Body of pancreas (tissue), 4 donors: ENCODE measurements at places on chromosomes 16 and 17. TPM values are rescaled to one million over a fixed set of nuclear protein-coding genes. Genes with fewer than 3 reads are reported as not detected.

DNA sequence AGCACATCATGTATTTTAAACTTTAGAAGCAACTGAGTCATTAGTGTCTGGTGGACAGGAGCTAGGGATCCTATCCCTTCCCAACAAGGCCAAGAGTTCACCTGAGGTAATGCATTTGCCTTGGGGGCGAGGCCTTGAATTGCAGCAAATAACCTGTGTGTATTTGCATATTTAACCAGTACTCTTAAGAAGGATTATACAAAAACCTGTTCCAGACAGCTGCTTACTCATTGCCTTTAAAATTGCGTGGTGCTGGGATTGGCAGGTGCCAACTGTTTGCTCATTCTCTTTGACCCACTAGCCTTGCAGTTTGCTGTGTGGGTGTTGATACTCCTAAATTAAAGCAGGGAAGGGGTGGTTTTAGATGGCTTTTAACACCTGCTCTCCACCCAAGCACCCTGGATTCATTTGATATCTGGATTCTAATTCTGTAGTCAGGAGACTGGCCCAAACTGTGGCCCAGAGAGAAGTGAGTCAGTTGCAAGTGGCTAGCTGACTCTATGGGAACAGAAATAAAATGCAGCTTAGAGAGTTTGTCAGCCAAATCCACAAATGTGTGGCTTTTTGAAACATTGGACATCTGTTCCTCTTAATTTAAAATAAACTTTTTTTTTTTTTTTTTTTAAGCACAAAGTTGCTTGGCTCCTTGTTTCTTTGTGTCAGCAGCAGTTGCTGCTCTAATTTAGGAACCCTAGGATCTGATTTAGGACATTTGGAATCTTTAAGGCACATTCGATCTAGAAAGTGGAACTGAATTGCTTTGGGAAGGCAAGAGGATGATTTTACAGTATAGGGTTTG, 46.9 kb downstream of the TUBD1 start:
- no peaks in the 10 kb centered on the region for H3K36me3 ChIP-seq
- H3K27ac ChIP-seq, result peak overlapping the region; percentile 95
- H3K4me3 ChIP-seq, result no peak overlapping the region
- peak; percentile 63 for DNase-seq

DNA sequence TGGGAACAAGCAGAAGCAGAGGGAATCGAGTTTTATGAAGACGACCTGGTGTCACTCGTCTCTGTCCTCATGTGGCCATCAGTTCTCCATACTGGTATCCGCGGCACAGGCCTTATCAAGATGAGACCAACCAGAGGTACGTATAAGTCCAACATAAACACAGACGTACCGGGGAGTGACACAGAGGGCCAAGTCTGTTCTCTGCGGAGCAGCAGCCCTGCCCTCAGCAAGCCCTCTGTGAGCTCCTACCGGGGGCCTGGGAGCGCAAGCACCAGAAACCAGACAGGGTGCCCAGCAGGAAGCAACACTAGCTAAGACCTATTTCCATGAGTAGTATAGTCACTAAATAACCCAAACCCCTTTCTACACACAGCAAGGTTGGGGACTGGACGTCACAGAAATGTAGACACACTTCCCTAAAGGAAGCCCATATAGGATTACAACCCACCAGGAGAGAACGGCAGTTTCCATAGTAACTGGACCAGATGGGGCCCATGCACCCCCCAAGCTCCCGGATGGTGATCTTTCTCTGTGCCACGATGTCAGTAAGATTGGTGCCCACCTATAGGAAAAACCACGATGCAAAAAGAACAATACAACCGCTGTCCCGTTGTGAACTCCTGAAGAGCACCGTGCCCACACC, 911 bp downstream of the ARL16 start:
- H3K27ac ChIP-seq, result peak overlapping the region; percentile 66
- H3K27me3 ChIP-seq, result no peaks in the 10 kb centered on the region
- H3K4me3 ChIP-seq, result peak overlapping the region; percentile 95
- H3K36me3 ChIP-seq, result peaks cover 8% of the 10 kb centered on the region

DNA sequence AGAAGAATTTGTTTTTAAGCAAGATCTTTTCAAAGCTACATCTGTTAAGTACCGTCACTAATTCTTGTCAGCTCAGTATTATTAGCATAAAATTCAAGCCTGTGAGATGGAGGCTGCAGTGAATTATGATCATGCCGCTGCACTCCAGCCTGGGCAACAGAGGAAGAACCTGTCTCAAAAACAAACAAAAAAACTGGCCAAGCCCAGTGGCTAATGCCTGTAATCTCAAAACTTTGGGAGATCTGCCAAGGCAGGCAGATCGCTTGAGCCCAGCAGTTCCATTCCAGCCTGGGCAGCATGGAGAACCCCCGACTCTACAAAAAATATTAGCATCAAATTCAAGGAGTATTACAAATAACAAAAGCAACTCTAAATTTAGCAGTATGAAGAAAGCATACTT, 88.0 kb downstream of the STXBP4 start:
- H3K4me1 ChIP-seq, result peaks cover 6% of the 10 kb centered on the region
- no peaks in the 10 kb centered on the region for H3K27me3 ChIP-seq
- peak; percentile 44 for DNase-seq
- no peaks in the 10 kb centered on the region for H3K36me3 ChIP-seq

- peaks cover 18% of the 10 kb centered on the region for H3K4me1 ChIP-seq
- no peaks in the 10 kb centered on the region for H3K27me3 ChIP-seq
- H3K36me3 ChIP-seq, result no peaks in the 10 kb centered on the region
- no peak overlapping the region for H3K4me3 ChIP-seq
- no peak overlapping the region for H3K27ac ChIP-seq
These were observed 23.7 kb downstream of the HELZ start for GRCh38 chr17:67221062-67221998.

- DNase-seq, result no peak
- peaks cover 8% of the 10 kb centered on the region for H3K4me1 ChIP-seq
- no peak overlapping the region for H3K27ac ChIP-seq
- H3K36me3 ChIP-seq, result no peaks in the 10 kb centered on the region
- H3K4me3 ChIP-seq, result no peak overlapping the region
- no peaks in the 10 kb centered on the region for H3K27me3 ChIP-seq
These were observed 28.4 kb downstream of the LDHD start for GRCh38 chr16:75088216-75088615.

DNA sequence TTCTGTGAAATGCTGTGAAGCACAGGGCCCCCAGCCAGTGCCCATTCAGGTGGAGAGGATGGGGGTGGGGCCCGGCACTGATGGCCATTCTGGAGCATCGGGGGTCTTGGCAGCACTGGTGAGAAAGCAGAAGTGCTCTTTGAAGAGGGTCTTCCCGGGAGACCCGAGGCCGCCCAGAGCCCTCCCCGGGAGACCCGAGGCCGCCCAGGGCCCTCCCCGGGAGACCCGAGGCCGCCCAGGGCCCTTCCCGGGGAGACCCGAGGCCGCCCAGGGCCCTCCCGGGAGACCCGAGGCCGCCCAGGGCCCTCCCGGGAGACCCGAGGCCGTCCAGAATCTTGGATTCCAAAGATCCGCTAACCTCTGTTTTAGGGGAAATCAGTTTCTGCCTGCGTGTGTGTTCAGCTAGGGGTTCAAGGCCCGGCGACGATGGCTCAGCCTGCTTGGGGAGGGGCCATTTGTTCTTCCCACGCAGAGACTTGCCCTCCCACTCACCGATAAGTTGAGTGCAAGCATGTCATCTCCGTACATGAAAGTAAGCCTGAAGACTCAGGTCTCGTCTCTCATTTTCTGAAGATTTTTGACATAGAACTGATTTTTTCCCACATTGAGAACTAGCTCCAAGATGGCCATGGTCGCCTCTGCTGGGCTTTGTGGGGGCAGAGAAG, 35.2 kb upstream of the CAPN15 start:
- no peaks in the 10 kb centered on the region for H3K4me1 ChIP-seq
- H3K27ac ChIP-seq, result no peak overlapping the region
- no peak overlapping the region for H3K4me3 ChIP-seq
- no peaks in the 10 kb centered on the region for H3K27me3 ChIP-seq
- no peak for DNase-seq

GRCh38 chr16:47732523-47733111, 271.5 kb downstream of the PHKB start:
- H3K4me1 ChIP-seq, result peaks cover 13% of the 10 kb centered on the region
- no peaks in the 10 kb centered on the region for H3K27me3 ChIP-seq
- DNase-seq, result no peak
- H3K36me3 ChIP-seq, result no peaks in the 10 kb centered on the region
- no peak overlapping the region for H3K4me3 ChIP-seq

GRCh38 chr16:2967211-2967631, 1.9 kb upstream of the PAQR4 start:
- no peaks in the 10 kb centered on the region for H3K36me3 ChIP-seq
- no peak overlapping the region for H3K4me3 ChIP-seq
- peaks cover 4% of the 10 kb centered on the region for H3K27me3 ChIP-seq
- DNase-seq, result no peak

DNA sequence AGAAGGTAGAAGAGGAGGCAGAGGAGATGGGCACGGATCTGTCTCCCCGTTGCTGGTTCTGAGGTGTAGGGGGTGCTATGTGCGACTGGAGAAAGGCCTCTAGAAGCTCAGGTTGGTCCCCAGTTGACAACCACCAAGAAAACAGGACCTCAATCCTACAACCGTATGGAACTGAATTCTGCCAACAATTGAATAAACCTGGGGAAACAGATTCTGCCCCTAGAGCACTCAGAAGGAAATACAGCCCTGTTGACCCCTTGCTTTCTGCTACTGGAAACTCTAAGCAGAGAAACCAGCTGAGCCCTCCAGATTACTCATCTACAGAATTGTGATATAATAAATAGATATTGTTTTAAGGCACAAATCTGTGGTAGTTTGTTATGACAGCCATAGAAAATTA, 313.0 kb upstream of the GOT2 start:
- H3K4me3 ChIP-seq, result no peak overlapping the region
- no peak for DNase-seq
- H3K27me3 ChIP-seq, result no peaks in the 10 kb centered on the region

DNA sequence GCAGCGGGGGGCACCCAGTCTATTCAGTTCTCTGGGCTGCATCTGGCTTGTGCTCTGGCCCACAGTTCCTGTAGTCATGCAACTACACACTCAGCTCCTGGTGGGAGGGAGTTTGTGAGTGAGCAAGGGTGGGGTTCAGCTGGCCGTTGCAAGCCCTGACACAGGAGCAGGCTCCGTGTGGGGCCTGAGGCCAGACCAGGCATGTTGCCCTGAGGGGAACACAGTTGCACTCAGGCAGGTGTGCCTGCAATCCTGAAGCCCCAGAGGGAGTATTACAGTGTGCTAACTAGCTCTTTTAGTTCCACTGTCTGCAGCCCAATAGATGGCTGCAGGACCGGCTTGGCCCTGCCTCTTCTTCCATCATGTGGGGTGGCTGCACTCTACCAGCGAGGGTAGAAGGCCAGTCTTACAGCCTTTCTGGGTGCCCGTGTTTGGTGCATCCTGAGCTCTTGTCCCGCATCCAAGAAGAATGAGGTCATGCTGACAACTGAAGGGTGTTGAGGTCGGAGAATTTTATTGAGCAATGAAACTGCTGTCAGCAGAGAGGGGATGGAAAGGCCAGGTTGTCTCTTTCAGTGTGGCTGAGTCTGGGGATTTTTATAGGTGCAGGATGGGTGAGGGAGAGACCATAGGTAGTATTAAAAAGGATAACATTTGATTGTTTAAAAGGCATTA, 49.9 kb upstream of the ELAC2 start:
- H3K27me3 ChIP-seq, result no peaks in the 10 kb centered on the region
- no peak overlapping the region for H3K4me3 ChIP-seq
- no peaks in the 10 kb centered on the region for H3K36me3 ChIP-seq
- DNase-seq, result no peak
- no peaks in the 10 kb centered on the region for H3K4me1 ChIP-seq

DNA sequence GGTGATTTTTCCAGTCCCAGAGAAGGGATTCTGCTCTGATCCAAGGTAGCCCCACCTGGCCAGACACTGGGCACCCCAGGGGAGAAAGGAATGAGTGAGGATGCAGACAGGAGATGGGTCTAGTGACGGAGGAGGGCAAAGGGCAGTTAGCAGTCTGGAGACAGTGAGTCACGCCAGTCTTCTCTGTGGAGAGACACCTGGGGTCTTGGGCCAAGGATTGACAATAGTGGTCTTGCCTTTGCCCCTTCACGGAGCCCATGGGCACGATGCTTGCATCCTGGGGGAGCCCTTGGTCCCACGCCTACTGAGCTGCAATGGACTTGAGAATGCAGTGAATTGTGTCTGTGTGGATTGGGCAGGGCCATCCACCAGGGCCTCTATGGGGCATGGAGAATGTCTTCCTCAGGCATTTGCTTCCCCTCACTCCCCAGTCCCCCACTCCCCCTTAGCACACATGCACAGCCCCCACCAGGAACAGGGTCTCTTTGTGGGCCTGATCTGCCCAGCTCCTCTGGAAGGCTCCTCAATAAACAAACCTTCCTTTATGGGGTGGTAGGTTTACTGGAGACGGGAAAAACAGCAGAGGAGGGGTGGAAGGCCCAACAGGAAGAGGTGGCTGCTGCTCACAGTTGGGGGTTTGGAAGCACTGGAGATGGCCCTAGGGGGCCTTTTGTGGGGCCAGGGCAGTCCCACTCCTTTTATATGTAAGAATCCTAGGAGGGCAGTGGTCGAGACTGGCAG, 1.4 kb downstream of the CHAD start:
- H3K27me3 ChIP-seq, result no peaks in the 10 kb centered on the region
- no peak overlapping the region for H3K4me3 ChIP-seq
- H3K36me3 ChIP-seq, result no peaks in the 10 kb centered on the region
- no peak overlapping the region for H3K27ac ChIP-seq
- peaks cover 23% of the 10 kb centered on the region for H3K4me1 ChIP-seq

- peak overlapping the region; percentile 26 for H3K27ac ChIP-seq
- H3K36me3 ChIP-seq, result no peaks in the 10 kb centered on the region
- DNase-seq, result peak; percentile 50
- H3K4me3 ChIP-seq, result no peak overlapping the region
These were observed 376.4 kb downstream of the SLC39A11 start for GRCh38 chr17:72715906-72716572.

- H3K4me3 ChIP-seq, result no peak overlapping the region
- no peak overlapping the region for H3K27ac ChIP-seq
- no peak for DNase-seq
- no peaks in the 10 kb centered on the region for H3K27me3 ChIP-seq
- peaks cover 13% of the 10 kb centered on the region for H3K4me1 ChIP-seq
These were observed 31.0 kb upstream of the TRAP1 start for GRCh38 chr16:3748307-3748706.

The VTN gene
- 6.6 TPM for total RNA-seq

The MYO15A gene
- 1.3 TPM for total RNA-seq

The MYH2 gene
- not detected for total RNA-seq
